ENCODE measurements at places on chromosomes 2 and 18.

DNA sequence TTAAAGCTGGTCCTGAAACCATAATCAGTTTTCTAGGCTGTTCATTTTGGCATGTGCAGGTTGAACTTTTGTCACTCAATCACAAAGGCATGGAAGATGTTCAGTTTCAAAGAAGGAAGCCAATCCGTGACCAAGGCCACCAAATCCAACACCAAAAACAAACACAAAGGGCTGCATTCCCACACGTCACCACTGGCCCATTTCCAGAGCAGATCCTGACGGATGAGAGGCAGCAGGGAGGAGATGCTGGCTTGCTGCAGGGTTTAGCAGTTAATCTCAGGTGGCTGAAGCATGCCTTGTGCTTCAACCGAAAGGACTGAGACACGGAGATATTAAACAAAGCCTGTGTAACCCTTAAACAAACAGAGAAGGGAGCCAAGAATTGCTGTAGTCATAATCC is 191.9 kb upstream of the CTAGE1 start:
- DNase-seq, result no peak

DNA sequence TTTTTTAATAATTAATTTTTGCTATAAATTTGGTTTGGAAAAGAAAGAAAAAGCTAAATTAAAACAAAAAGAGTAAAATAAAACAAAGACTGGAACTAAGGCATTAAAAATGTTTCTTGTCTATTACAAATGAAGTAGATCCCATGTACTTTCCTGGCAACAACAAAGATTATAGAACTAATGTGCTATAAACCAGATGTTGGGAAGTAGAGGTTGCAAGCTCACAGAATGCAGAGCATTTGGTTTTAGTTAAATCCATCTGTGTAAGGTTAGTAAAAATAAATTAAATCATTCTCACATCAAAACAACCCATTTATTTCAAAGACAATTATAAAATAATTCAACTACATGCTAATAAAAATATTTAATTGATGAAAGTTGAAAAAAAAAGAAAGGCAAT is 157.2 kb upstream of the ZC3H15 start:
- DNase-seq, result no peak

DNA sequence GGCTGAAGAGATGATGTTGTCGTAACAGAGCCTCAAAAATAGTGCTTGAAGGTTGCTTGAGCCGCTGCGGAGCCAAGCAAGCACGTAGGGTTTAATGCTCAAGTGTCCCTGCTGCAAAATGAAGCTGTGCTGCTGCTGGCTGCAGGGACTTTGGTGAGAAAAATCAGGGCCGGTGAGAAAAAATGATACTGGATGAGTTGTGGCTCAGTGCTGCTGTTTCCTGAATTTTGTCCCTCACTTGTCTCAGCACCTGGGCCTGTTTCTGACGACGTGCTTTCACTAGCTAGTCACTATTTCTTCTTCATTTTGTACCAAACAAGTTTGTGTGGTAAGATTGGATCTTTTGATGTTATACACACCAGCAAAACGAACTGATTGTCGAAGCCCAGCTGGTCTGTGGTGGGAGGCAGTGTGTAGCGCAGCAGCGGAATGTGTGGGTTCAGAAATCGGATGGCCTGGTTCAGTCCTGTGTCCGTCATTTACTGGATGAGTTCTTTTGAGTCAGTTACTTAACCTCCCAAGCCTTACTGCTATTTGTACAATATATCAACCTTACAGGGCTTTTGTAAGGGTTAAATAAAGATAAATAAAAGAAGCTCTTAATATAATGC is 172.8 kb upstream of the FOSL2 start:
- DNase-seq, result no peak

DNA sequence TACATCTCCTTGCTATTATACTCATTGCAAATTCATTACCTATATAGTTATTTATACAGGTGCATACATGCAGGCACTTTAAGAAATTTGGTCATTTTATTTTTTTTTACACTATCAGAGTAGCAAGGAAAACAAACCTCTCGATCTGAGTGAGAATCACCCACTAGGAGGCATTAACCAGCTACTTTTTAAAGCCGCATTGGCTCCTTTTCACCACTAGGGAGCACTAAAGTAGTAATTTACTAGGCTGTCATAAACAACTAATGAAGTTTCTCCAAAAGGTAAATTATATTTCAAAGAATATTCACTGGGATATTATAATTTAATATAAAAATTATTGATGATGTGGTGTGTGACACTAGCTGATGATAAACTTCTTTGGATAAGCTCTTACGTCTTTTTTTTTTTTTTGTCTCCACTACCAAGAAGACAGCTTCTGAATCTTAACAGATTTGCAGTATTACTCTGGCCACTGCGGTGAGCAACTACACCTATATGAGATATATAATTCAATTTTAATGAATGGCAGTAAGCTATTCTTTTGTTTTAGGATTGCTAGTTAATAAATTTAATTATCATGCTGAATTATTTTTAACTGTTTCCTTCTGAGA is 101.9 kb downstream of the NOL4 start:
- no peak for DNase-seq

- DNase-seq, result no peak
Measured at GRCh38 chr2:168841445-168841844, 39.0 kb downstream of the NOSTRIN start.

GRCh38 chr2:160934991-160935390 is 225.2 kb upstream of the TANK start:
- DNase-seq, result no peak

- DNase-seq, result no peak
Measured at GRCh38 chr2:84904151-84904550, 1.3 kb upstream of the TMSB10 start.

GRCh38 chr2:128635361-128635900 is 316.8 kb upstream of the HS6ST1 start:
- no peak for DNase-seq

DNA sequence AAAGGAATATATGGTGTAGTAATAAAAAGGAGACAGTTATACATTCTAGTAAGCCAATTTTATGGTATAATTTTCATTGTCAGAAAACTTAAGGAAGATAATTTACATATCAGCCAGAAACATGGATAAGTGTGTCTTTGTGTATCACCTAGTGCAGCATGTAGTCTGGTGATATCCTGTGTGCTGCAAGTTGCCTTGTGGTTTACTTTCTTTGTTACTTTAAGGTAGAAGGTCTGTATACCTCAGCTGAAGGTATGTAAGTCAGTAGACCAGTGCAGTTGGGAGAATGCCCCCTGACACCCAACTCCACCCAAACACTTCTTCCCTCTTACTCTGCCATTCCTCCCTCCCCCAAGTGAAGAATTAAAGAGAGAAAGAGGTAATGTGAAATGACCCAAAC is 11.0 kb downstream of the GORASP2 start:
- DNase-seq, result no peak

DNA sequence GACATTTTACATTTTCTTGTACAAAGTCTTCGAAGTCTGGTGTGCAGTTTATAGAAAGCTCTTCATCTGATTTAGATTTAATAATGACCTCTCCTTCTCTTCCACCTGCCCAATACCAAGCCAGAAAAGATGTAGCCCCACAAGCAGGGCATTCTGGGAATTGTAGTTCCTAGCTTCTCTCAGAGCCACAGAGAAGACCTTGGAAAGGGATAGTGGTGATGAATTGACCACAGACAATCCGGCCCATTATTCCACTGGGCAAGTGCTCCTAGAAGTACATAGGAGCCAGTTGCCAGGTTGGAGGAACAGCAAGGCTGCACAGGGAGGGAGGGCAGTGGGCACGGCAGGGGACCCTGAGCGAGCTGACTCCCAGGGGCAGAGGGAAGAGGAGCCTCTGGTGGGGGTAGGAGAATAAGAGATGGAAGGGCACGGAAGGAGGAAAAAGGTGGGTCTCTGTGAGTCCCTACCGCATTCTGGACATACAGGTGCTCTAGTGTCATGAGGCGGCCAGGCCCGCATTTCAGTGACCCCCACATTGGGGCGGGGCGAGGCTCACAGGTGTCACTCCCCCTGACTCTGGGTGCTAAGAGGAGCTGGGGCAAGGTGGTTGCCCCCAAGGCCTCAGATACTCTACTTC is 152.5 kb upstream of the HAAO start:
- DNase-seq, result no peak

- DNase-seq, result no peak
Measured at GRCh38 chr18:45856531-45856930, 31.1 kb downstream of the SIGLEC15 start.

DNA sequence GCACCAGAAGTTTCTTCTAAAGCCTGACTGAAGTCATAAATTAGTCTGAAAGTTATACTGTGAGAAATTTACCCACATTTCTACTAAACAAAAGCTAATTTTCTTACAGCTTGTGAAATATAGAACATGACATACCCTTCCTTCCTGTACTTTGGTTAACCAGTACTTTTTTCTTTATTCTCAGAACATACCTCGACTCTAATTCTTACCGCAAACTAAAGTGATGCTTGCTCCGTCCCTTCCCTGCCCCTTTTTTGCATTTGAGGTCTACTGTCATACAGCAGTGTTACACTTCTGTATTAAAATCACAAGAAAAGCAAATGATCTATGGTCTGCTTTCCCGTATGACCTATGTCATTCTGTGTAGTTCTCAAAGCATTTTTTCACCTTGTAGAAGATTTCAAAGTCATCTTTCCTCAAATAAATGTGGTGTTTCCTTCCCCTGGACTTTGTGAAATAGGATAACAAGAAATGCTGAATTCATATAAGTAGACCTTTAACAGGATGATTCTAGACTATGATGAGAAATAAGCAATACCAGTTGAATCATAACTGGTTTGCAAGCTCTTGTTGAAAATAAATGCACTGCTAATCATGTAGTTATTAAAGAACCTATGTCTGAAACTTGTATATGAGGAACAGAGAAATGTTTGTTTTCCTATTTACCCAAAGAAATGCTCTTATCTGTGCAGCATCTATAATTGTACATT is 30.4 kb downstream of the CYTIP start:
- no peak for DNase-seq

- DNase-seq, result peak; percentile 61
Measured at GRCh38 chr18:9137168-9138066, 836 bp downstream of the ANKRD12 start.

- DNase-seq, result no peak
Measured at GRCh38 chr2:217858519-217859491, 144.0 kb downstream of the TNS1 start.

DNA sequence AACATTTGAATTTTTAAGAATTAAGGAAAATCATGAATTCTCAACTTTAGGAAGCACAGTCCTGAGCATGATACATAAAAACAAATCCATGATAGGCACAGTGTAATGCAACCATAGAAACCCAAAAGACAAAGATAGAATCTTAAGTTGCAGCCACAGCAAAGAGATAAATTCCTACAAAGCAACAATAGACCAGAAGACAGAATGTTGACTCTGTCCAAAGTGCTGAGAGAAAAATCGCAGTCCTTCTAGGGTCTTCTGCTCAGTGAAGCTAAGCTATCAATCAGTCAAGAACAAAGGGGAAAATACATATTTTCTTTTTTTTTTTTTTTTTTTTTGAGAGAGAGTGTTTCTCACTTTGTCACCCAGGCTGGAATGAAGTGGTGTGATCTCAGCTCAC is 22.0 kb upstream of the FHOD3 start:
- DNase-seq, result no peak

Measured in activated T-helper 9 cell treated with anti-CD3 and anti-CD28 coated beads, Interleukin-2, amount 50 U/mL, for 16 hours (primary cell).